AG20443 (cell line): ENCODE measurements at places on chromosomes 7 and 10.

- DNase-seq = no peak
Measured at GRCh38 chr7:96827701-96828100, 118.1 kb upstream of the SEM1 start.

- DNase-seq = no peak
Measured at GRCh38 chr7:158327571-158328180, 259.9 kb downstream of the PTPRN2 start.

DNA sequence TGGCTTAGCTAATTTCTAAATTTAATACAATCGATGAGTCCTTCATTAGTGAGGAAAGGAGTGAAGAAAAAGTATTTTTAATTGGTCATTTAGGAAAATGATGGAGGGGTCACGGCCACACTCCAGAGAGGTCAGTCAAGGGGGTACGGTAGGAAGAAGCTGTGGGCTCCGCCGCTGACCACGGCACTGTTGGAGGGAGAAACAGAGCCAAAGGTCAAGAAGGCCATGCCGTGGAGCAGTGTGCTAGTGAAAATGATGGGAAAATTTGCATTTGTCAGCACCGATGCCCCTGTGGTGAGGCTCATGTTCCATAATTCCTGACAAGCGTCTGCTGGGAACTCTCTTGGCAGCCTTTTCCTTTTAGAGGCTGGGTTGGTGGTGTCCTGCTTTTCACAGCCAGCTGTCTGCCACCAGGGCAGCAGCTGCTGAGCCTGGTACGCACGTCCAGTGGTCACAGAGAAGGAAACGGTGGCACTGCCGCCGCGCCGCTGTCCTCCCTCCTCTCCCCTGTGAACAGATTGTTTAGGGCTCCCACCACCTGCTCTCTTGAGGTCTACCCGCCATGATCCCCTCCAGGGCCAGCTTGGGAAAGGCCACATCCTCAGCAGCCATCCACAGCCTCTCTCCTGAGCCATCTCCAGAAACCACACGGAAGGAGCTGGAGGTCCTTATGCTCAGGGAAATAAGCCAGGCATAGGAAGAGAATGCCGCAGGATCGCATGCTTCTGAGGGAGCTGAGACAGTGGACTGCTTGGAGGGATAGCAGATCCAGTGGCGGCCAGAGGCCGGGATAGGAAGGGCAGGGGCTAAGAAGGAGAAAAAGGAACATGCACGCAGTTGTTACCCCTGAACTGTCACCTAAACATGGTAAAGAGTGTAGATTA lies 263.7 kb upstream of the PPP2R2D start:
- no peak for DNase-seq

DNA sequence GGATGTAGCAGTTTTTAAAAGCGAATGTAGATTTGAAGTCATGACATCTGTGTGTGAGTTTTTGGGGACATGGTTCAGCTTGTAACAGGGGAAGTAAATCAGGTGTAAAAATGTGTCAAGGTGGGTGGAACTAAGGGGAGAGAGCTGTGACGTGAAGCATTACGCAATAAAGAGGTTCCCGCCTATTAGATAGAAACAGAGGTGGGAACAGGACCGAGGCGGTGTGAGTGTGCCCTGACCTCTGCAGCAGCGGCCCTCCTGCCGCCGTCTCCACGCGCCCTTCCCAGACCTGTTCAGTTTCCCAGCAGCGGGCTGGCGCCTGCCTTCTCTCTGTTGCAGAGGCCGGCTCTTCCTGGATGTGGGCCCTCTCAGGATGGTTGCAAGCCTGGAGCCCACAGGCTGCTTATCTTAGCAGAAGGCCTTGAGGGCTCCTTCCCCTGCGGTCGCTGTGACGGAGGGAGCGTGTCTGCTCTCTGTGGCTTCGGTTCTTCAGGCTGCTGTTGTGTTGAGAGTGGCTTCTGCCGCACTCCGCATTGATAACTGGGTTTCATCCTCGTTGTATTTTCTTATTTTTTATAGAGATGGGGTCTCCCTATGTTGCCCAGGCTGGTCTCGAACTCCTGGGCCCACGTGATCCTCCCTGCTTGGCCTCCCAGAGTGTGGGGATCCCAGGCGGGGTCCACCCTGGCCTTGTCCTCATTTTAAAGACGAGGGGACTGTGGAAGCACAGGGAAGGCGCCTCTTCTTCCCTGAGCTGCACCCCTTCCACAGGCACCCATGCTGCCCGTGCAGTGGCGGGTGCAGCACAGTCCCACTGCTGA lies 65.0 kb downstream of the DNAJB6 start:
- no peak for DNase-seq

DNA sequence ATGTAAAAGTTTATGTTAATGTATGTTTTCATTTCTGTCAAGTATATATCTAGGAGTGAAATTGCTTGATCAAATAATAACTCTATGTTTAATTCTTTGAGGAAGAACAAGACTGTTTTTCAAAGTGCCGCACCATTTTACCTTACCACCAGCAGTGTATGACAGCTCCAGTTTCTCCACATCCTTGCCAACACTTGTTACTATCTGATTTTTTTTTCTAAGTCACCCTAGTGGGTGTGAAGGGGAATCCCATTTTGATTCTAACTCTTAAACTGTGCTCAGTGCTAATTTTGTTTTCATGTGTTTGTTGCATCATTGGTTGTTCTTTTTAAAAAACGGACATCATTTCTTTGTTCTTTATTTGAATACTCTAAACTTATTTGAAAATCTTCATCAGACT lies 120.2 kb upstream of the CDK6 start:
- DNase-seq = no peak

GRCh38 chr10:43048301-43049051 lies 28.4 kb upstream of the RET start:
- DNase-seq = peak; percentile 37

- peak; percentile 98 for DNase-seq
Measured at GRCh38 chr10:132516771-132517725, 20.5 kb upstream of the INPP5A start.

- DNase-seq = no peak
Measured at GRCh38 chr10:66337211-66337610, 588.6 kb upstream of the LRRTM3 start.

- DNase-seq = no peak
Measured at GRCh38 chr7:2224491-2224928, 8.2 kb downstream of the MAD1L1 start.

GRCh38 chr7:50781381-50782293 lies 1.1 kb downstream of the GRB10 start:
- DNase-seq = no peak

- DNase-seq = no peak
Measured at GRCh38 chr7:151447312-151447711, 7.4 kb upstream of the CRYGN start.

DNA sequence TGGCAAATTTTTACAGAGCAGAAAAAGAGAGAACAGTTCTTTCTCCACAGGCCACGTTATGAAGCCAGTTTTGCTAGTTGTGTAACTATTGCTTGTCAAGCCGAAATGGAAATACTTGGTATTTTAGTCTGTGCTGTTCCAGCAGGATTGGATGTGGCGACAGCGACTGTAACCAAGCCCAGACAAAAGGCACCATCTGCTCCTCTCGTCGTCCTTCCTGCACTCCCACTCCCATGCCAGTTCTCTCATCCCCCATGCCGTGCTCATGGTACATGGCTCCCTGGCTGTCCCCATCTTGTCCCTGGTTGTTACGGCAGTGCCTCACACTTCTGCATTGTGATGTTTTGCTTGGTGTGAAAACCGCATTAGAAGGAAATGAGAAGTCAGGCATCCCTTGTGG lies 185.7 kb upstream of the FZD8 start:
- no peak for DNase-seq

DNA sequence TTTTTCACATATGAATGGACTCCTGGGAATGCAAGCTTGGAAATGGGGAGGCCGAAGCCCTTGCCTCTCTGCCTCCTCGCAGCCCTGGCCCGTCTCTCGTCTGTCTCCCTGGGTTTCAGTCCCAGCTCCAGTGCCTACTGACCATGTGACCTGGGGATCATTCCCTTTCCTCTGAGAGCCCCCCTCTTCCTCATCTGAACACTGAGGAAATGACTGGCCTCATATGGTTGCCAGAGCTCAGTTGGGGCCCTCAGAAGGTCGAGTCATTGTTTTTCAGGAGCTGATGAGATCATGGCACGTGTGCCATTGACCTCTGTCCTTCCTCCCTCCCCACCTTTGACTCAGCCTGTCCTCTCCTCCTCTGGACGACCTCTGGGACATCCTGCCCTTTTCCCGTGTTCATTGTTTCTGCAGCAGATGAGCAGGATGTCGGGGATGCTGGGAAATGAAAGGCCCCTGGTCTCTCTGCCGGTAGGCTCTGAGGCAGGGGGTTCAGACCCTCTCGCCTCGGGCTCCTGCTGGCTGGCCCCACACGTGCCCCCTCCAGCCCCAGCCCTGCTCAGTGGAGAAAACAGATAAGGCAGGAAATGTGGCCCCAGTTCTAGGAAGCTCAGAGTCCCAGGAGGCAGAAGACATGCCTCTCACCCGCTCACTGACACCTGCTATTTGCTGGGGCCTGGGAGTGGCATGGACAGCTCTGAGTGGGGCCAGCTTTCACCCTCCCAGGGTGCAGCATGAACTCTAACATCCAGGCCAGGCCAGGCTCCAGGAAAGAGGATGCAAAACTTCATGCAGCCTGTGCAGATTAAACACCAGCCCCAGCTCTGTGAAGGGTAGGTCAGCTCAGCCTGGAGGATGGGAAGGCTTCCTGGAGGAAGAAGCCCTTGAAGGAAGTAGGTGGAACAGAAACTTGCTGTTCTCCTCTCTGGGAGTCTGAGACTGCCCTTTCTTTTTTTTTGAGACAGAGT lies 8.3 kb upstream of the PPP1R35 start:
- peak; percentile 57 for DNase-seq

DNA sequence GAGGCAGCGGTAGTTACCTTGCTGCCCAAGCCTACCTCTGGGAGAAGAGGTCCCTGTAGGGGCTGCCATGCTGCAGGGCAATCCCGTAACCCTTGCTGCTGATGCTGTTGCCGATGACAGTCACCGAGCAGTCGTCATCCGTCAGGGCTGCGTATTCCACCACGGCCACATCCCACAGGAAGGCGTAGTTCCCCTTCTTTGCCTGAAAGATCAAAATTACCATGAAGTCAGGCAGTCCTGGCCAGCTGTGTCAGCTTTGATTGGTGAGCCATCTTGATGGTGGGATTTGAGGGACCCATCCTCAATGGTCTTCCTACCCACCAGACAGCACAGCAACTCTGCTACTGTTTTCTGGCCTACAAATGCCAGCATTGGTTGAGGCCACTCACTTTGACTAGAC lies 746.8 kb downstream of the GRID1 start:
- DNase-seq = no peak

- no peak for DNase-seq
Measured at GRCh38 chr10:102778781-102779180, 35.0 kb downstream of the WBP1L start.

DNA sequence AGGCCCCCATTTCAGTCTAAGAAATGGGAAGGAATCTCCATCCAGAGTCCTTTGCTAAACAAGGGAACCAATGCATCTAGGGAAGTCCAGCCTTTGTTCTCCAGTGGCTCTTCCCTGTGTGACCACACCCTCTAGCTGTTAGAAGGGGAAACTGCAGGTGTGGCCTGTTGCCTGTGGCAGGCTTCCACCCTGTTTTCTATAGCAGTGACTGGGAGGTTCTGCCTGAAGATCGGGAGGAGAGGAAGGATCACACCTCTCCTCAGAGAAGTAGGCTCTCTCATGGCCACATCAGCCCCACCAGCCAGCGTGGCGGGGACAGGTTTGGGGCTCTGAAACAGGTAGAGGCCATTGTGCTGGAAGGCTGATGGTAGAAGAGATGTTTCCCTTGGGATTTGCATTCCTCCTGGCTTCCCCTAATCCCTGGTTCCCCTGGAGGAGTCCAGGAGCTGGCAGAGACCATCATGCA lies 47.7 kb upstream of the TRIM8 start:
- peak; percentile 80 for DNase-seq

- no peak for DNase-seq
Measured at GRCh38 chr7:73700069-73700423, 16.6 kb downstream of the BUD23 start.

GRCh38 chr7:29987083-29987482 lies 2.5 kb downstream of the SCRN1 start:
- DNase-seq = no peak

- DNase-seq = peak; percentile 1
Measured at GRCh38 chr10:44465401-44466115, 80.7 kb upstream of the CXCL12 start.

DNA sequence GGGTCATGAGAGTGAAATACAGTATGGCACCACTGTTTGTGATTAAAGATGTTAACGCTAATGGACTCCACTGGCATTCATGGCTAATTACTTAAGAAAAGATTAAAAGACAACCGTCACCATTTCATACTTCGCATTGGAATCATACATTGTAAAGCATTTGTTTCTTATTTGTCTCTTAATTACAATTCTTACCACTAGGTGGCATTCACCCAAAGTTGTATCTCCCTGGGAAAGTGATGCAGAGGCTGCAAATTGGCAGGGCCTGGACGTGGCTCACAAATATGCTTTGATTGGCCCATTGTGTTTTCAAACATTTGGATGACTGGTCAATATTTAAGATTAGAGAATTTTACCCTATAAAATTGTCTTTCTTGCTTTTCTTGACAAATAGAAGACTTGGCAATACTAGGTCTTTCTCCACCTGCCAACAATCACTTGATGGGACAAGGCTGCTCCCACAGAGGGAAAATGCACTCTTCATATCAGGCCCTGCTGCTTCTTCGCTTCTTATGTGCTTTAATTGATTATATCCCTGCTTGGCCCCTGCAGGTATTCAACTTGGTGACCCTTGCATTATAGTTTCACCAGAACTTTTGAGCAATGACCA lies 72.1 kb upstream of the STARD3NL start:
- DNase-seq = peak; percentile 71

GRCh38 chr7:91892821-91893340 lies 12.4 kb upstream of the MTERF1 start:
- peak; percentile 35 for DNase-seq

DNA sequence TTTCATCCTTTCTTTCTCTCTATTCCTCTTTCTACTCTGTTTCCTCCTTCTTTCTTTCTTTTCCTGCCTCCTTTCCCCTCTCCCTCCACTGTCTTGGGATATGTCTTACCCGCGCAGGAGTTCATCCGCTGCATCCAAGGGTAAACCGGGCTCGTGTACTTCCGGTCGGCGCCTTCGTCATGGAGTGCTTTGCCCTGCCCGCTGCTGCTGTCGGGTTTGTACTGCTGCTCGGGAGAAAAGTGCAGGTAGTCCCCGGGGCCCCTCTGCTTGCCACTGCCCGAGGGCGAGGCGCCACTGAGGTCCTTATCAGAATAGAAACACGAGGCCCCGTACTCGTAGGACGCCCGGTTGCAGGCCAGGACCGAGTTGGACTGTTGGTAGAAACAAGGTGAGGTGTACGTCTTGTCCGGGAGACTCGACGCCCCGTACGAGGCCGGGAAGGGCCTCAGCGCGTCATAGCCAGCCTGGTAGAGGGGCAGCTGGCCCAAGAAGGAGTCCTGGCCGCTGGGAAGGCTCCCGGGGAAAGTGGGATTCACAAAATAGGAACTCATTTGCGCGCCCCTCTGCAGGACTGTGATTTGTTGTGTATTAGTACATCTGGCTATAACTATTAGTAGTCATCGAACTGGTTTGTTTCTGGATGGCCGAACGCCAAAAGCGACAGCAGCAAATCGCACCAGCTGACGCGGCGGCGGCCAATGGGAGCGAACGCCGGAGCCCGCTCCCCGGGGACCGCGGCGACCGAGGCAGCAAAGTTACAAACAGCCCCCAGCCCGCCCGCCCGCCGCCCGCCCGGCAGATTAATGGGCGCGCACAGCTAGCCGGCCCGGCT lies at the start of gene HOXA6:
Gene HOXA6, minus strand, starts transcription at position 576 of the 832 bp plus-strand sequence. Its CDS starts 25 bp downstream, at position 551.
- peak; percentile 75 for DNase-seq
